Activated naive CD4-positive, alpha-beta T cell treated with Interleukin-2 at 50 U/mL for 16 hours (primary cell): ENCODE measurements at places on chromosomes 4 and X.

GRCh38 chr4:1080961-1081688 lies 32.2 kb downstream of the RNF212 start:
- peak; percentile 21 for DNase-seq

GRCh38 chrX:15913146-15913545 lies 58.5 kb upstream of the AP1S2 start:
- no peak for DNase-seq

DNA sequence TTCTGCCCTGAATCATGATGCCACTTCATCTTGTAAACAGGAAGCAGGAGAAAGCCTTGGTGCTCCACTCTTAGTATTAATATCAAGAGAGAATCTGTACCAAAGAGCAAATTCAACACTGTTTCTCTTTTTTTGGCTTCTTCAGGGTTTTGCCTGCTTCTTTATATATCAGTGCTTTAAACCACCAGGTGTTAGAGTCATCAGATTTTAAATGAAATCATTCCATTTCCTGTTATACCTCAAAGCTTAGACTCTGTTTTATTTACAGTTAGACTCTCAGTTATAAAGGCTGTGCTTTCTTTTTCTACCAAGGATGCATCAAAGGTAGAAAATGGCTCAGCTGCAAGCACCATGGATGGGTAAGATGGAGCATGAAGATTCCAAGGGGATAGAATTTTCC lies 350.9 kb downstream of the CAMK2D start:
- no peak for DNase-seq

GRCh38 chr4:106806158-106806797 lies 229.8 kb downstream of the DKK2 start:
- no peak for DNase-seq

DNA sequence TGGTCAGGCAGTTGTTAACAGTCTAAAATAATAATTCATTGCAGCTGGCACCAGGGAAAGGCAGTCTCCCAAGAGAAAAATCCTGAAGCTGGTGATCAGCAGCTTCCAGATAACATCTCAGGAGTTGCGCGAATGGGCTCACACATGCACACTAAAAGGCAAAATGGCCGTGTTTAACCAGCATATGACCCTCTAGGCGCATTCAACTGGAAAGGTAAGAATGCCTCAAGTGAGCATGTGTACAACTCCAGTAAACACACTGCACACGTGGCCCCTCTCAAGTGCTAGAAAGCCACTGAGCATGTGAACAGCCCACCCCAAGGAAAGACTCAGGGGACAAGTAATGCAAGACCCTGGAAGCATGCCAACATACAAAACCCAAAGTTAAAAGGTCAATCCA lies 33.1 kb downstream of the STPG2 start:
- DNase-seq = no peak

DNA sequence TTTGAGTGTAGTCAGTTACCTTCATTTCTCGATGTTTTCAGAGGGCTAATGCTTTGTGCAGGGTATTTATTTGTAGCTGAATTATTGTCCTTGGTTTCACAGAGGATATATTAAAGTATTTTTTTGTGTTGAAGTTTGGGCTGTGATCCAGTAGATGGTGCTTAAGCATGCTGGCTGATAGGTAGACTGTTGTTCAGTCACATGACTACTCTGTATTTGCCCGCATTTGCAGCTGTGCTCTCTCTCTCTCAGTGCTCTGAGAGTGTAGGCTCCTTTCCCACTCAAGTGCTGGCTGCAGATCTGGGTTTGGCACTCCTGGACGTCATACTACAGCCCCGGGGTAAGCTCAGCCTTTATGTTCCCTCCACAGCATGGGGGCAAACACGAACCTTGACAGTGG lies 21.7 kb downstream of the RAB40AL start:
- no peak for DNase-seq

GRCh38 chr4:6693231-6694176 lies at the start of gene S100P:
Gene S100P (plus strand): TSS chr4:6693878. CDS start chr4:6693933, 55 bp downstream.
- no peak for DNase-seq

DNA sequence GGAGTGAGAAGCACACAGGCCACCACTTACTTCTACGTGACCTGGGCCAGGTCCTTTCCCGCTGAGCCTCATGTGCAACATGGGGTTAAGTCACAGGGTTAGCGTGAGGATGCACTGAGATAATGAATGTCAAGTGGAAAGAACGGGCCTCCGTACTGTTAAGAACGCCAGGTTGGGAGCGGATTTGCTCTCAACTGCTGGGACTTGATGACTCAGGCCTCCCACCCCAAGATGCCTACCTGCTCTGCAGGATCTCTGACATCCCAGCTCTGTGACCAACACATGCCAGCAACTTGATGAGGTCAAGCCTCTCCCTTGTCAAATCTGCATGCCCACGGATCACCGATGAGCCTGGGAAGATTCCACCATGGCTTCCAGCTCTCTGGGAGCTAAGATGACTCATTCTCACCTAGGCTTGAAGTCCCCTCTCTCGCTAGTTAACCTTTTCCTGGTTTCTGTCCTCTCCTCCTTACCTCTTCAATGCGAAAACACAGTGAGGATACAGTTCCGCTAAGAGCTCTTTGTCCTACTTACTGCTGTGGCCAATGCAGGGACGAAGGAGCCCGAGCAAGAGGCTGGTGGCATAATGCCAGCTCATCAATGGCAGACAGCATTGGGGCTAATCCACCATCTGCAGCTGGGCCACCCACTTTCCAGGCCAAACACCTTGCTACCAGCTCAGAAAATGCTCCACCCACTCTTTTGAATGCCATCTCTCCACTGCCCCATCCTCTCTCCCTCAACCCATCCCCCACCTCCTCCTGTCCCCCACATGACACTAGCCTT lies 67.6 kb downstream of the PJA1 start:
- DNase-seq = no peak

DNA sequence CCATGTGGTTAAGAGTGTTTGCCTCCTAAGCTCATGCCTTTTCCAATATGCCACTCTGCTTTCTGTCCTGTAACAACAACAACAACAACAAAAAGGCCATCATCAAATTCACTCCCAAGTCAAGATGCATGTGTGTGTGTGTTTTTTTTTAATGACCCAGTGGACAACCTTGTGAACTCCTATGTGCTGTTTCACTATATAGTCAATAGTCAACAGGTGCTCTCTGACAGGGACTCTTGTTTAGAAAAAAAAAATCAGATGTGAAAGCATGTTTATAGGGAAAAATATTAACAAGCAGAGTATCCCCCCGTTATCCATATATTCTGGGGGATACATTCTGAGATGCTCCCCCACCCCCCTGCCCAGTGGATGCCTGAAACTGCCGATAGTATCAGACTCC lies 50.6 kb upstream of the BEND2 start:
- DNase-seq = no peak

DNA sequence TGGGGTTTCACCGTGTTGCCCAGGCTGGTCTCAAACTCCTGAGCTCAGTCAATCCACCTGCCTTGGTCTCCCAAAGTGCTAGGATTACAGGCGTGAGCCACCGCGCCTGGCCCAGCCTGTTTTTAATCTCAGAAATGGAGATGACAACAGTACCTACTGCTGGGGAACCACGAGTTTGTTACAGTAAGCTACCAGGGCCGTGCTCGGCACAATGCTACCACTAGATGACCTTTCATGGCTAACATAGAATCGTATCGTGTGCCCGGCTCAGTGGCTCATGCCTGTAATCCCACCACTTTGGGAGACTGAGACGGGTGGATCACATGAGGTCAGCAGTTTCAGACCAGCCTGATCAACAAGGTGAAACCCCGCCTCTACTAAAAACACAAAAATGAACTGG lies 90.8 kb upstream of the SLC34A2 start:
- DNase-seq = no peak

DNA sequence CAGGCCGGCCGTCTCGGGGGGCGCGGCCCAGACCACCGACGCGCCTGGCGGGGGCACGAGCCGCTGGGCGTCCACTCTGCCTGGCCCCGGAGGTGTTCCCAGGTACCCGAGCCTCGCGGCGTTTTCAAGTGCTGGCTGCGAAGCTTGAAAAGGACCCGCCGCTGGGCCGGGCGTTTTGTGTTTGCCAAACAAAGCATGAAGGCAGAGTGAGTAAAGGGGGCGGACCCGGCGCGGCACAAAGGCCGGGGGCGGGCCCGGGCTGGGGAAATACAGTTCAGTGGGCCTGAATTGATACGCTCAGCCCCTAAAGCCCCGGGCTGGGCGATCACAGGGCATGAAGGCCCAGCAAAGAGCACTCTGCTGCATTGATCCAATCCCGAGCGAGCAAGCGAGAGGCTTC lies 65.4 kb downstream of the SOX3 start:
- DNase-seq = no peak

GRCh38 chr4:145944886-145945285 lies 6.3 kb upstream of the ZNF827 start:
- no peak for DNase-seq

GRCh38 chr4:140423106-140423505 lies 4.3 kb downstream of the CLGN start:
- no peak for DNase-seq
